Substantia nigra (tissue), 51 donors: ENCODE measurements at places on chromosomes 5 and 9.

- DNase-seq: no peak
These were observed 24.7 kb downstream of the POU4F3 start for GRCh38 chr5:146363161-146363874.

DNA sequence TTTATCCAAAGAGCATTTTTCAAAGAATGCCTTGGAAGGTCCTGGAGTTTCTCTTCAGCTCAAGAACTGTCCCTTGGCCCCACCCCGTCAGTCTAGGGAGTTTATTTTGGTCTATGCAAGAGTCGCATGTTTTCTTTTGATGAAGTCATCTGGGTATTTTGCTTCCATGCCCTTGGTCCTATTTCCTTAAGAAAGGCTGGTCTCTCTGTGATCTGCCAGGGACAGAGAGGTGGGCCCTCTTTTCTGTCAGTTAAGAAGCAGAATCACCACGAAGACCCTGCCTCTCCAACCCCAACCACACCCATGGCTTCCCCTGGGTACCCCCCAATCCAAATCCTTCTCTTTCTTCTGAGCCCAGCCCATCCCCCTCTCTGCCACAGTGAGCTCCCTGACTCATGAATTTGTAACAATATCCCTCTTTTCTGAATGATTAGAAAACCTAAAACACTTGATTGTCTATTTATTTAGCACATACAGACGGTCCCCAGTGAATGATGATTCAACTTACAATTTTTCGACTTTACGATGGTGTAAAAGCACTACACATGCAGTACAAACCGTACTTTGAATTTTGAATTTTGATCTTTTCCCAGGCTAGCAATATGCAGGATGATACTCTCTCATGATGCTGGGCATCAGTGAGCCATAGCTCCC lies 163.5 kb upstream of the ADRA1B start:
- no peak for DNase-seq

GRCh38 chr5:79851391-79851863 lies 139.6 kb downstream of the MTX3 start:
- no peak for DNase-seq

DNA sequence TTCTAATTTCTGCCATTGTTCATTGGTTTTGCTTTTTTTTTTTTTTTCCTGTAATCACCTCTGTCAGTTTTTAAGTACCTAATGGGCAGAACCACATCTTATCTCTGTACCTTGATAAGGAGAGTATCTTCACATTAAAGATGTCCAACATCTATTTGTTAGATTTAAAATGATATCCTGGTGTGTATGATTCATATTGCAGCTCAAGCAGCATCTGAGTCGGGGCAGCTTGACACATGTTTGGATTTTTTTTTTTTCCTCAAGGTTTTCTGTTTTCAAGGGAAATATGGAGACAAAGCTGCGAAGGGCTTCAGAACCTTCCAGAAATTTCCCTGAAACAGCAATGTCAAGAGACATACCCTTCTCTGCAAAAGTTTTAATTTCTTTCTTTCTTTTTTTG lies 164.7 kb downstream of the DOCK2 start:
- no peak for DNase-seq

- DNase-seq: no peak
These were observed 32.5 kb downstream of the ANXA1 start for GRCh38 chr9:73183917-73184861.

DNA sequence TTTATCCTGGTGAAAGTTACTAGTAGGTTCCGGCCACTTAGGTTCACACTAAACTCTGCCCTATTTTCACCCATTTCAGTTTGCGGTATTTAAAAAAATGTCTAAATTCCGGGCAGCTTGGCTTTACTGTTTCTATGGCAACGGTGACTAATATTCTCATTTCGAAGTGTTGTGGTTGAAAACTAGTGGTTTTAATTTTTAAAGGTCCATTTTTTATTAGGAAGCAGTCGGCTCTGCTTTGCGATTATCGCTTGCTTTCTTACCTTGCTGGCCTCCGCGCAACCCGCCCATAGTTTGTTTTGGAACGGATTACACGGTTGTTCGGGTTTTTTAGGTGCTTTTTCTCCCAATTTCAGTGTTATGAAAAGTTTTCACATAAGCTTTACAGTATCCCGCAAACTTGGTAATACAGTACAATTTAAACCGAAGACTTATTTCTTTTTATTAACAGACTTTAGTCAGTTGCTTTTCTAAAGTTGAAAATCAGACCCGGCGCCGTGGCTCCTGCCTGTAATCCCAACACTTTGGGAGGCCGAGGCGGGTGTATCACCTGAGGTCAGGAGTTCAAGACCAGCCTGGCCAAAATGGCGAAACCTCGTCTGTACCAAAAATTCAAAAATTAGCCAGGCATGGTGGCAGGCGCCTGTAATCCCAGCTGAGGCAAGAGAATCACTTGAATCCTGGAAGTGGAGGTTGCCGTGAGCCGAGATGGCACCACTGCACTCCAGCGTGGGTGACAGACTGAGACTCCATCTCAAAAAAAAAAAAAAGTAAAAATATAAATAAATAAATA lies 1.6 kb downstream of the KDM4C start:
- DNase-seq: no peak
